T-cell (primary cell): ENCODE measurements at places on chromosomes 4 and X.

- DNase-seq = no peak
Observed at GRCh38 chr4:95186666-95187065, 362.1 kb downstream of the UNC5C start.

GRCh38 chr4:98573791-98574190 lies 84.6 kb downstream of the TSPAN5 start:
- no peak for DNase-seq

- no peak for DNase-seq
Observed at GRCh38 chr4:33067221-33067620, 2347.1 kb downstream of the PCDH7 start.

GRCh38 chr4:182843808-182844325 lies 73.3 kb downstream of the DCTD start:
- DNase-seq = no peak

DNA sequence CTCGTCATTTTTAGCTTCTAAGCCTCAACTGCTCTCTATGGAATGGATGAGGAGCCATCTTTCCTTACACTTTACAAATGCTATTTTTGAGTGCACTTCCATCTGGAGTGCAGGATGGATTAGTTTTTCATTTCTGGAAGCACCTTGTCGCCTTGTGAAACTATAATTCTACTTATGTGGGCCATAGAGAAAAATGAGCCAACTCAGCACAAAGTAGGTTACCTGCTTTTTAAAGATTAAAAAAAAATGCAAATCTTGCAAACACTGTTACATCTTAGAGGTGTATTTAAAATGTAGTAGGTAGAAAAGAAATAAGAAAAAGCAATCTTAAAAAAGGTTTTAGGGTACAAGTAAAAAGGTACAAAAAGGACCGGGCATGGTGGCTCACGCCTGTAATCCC lies 10.9 kb downstream of the BOD1L1 start:
- no peak for DNase-seq

- DNase-seq = no peak
Observed at GRCh38 chr4:76498550-76498949, 63.5 kb downstream of the SHROOM3 start.

GRCh38 chr4:175176710-175177109 lies 258.6 kb downstream of the ADAM29 start:
- DNase-seq = no peak

DNA sequence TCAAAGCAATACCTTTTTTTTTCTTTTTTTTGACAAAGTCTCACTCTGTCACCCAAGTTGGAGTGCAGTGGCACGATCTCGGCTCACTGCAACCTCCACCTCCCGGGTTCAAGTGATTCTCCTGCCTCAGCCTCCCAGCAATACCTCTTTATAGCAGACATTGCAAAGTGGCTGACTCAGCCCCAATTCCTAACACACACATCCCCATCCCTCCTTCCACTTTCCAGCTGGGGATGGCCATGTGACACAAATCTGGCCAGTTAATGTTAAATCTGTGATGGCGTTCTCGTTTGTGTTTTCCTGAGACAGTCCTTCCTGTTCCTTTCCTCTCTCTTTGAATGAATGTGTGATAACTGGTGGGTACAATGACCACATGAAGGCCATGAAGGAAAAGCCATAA lies 276.2 kb upstream of the KLF3 start:
- no peak for DNase-seq

- DNase-seq = no peak
Observed at GRCh38 chrX:729583-730409, 99.2 kb downstream of the SHOX start.

DNA sequence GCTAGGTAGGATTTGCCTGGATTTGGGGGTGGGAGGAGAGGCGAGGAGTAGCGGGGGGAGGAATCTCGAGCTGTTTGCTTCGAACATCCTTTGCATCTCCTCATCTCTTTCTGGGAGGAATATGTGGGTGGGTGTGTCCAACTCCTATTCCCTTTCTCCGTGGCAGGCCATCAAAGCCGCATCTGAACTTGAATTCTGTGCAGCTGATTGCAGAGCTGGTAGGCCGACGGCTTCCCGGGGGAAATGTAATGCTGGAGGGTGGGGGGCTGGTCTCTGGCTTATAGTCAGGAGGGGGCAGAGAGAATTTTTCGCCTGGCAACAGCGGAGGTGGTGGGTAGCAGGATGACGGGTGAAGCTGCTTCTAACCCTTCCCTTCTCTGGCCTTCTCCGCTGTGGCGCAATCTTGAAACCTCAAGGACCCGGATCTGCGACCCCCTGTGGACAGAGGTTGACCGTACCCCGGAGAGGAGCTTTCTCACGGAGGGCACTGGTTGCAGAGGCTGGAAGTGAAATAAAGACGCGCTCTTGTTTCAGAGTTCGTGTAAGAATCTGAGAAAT lies 628 bp downstream of the ZCCHC12 start:
- no peak for DNase-seq

- DNase-seq = no peak
Observed at GRCh38 chr4:1907848-1908525, 36.8 kb downstream of the NSD2 start.

DNA sequence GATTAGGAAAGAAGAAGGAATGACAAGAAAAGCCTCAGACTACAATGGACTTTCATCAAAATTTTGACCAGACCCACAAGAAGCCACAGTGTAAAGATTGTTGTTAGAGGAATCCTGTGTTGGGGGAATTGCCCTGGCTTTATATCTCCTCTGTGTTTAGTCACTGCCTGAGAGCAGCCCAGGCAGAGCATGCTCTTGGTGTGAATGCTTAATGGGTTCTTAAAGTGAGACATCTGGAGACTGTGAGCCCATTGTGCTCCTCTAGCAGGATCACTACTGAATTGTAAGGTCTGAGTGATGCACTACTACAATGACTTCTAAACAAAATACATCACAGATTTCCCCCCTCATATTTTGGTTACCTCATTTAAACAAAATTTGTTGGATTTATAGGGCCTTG lies 1860.5 kb upstream of the ADGRL3 start:
- DNase-seq = no peak

DNA sequence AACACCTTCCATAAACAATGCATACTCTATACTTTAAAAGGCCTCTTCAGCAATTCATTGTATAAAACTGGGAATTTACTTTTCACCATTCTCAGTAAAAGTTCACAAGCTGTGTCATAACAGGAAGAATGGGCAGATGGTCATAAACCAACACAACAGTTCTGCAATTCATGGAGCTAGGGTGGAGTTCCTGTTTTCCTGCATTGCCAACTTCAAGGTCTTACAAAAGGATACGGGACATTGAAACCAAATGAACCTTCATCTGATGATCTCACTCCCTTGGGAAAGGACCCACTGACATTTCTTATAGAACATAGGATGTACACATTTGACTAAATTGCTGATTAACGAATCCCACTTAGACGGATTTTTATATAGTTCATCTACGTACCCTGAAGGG lies 4.1 kb downstream of the KDR start:
- DNase-seq = no peak

- DNase-seq = no peak
Observed at GRCh38 chr4:168522356-168522755, 25.5 kb downstream of the PALLD start.

GRCh38 chr4:152660526-152660925 lies 19.3 kb downstream of the TMEM154 start:
- no peak for DNase-seq

DNA sequence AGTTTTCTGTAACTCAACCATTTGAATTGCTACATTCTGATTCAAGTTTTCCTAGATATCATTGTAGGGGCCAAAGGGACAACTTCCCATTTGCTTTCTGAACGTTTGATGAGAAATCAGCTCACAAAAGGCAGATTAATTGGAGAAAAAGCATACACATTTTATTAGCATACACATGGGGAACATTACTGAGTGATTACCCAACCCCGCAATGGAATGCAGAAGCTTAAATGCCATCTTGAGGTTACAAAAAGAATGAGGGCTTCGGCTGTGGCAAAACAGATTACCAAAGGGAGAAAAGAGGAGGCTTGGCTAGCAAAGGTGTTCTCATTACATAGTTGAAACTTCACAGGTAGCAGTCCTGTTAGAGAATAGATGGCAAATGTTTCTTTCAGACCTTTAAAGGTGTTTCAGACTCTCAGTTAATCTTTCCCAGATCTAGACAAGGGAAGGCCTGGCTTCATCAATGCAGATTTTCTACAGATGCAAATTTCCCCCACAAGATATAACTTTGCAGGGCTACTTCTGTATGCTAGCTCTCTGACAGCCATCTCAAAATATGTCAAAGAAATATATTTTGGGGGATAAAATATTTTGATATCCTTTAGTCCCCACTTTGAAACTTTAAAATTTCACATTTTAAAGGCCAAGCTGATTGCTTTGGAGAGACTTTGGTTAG lies 26.5 kb upstream of the HERC6 start:
- DNase-seq = no peak

DNA sequence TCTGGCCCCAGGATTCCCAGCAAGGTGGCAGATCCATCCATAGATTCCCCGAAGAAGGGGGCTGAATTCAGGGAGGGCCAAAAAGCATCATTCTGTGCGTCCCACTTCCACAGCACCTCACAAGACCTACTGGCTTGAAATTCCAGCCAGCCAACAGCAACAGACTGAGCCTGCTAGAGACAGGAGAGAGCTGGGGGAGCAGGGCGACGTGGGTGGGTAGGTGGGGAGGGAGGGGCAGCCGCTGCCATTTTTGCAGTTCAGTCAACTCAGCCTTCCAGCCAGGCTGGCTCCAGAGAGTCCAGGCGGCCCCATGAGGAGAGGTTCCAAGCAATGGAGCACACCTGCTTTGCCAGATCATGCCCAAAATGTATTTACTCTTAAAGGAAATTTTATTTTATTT lies 117.6 kb upstream of the DCAF12L1 start:
- DNase-seq = no peak
